Uterus (tissue), 4 donors: ENCODE measurements at places on chromosomes 13 and 19.

DNA sequence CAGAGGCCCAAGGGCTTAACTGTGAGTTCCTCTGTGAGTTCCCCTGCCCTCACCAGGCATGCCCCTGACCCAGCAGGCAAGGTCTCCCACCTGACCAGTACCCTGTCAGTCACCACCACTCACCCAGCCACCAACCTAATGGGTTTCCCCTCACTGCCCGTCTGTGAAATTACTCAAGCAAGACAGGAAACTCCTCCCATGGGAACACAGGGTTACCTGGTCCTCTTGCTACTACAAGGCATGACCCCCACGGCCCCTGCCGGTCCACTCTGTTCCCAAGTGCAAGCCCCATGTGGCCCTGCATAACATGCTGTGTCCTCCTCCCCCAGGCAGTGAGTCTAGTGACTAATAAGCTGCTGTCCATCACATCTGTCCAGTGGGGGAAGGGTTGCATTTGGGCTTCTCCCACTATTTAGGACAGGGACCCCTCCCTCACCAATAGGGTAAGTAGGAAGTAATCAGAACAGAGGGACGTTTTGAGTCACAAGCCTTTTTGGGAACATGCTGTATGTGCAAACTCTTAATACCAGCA lies 8.0 kb upstream of the DHRS12 start:
- DNase-seq, result no peak

GRCh38 chr13:34422956-34423355 lies 519.1 kb upstream of the NBEA start:
- no peak for DNase-seq

DNA sequence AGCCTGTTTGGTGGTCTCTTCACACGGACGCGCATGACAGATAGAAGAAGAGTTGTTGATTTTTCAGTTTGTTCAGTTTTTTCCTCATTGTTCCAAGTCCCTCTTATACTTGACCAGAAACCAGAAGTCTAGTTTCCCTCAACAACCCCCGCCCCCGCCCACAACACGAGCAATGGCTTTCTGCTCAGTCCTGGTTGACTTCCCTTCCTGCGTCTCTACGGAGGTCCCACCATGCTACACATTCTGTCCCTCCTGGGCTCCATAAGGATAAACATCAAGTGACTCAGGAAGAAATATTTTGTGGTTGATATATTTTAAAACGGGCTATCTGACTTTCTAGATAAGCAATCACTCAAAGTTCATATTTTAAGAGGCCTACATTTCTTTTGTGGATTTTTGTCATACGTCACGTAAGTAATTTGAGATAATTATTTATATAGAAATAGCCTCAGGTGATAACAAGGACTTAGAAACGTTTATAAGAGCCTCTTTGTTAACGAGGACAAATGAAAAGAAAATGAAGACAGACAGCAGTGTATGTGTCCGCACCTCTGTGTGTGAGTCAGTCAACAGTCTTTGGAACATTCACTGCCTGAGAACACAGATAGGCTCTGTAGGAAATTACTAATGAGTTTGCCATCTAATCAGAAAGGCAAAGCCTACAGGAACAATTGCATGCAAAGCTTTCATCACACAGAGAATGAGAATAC lies 214.4 kb downstream of the RAP2A start:
- DNase-seq, result no peak

DNA sequence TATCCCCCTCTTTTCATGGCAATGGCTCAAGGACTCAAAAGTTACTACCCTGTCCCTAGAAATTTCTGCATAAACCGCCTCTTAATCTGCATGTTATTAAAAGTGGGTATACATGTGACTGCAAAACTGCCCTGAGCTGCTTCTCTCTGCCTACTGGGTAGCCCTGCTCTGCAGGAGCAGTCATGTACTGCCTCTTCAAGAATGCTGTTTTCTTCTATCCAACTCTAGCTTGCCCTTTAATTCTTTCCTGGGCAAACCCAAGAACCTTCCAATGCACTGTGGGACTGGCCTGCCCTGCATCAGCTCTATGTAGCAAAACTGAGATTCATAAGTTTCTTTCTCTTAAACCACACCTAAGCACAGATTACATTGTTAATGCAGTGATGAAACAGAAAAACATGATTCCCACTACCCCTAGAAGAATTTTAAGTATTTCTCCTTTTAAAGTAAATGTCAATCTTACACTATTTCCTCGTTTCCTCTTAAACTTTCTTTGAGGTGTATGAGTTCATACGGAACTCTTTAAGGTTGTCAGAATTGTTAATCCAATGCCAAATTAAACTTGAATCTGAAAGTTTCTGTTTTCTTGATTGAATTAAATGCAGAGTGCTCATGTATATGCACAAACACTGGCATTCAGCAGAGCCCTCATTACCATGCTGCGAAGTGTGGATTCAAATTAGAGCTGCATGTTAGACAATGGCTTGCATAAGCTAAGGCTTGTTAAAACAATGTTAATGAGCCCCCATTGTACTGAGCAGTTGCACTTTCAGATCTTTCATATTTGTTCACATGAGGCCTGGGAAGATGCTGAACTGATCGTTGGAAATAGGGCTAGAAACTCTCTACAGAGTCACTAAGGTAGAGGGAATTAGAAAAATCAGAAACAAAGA lies 669.9 kb upstream of the PCDH20 start:
- DNase-seq, result no peak

DNA sequence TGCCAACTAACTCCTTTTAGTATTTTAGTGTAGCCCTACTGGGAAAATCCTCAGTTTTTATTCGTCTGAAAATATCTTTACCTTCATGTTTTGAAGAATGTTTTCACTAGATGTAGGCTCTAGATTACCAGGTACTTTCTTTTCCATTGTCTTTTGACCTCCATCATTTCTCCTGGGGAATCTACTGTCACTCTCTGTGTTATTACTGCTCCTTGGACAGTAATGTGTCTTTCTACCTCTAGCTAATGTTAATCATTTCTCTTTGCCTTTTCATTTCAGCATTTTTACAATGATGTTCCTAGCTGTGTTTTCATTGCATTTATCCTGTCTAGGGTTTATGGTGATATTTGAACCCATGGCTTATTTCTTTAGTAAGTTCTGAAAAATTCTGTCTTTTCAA lies 61.9 kb downstream of the SPACA7 start:
- no peak for DNase-seq

DNA sequence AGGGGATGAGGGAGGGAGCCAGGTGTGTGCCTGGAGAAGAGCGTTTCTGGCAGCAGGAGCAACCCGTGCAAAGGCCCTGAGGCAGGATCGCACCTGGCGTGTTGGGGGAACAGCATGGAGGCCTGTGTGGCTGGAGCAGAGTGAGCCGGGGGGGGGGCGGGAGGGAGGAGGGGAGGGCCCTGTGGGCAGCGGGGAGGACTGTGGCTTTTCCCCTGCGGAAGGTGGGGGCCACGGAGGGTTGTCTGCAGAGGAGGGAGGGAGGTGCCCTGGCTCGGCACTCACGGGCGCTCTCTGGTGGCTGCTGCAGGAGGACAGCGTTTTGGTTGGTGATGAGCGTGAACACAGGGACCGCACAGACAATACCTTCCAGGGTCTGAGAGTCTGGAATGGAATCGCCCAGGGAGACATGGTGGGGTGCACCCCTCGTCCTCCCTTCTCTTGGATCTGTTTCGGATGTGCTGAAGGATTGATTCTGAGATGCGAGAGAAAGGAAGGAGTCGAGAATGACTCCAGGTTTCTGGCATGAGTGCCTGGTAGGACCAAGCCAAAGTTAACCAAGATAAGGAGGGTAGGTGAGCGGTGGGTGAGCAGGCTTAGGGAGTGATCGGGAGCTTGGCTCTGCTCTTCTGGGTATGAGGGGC lies 6.5 kb downstream of the RAB11B start:
- DNase-seq, result peak; percentile 72

DNA sequence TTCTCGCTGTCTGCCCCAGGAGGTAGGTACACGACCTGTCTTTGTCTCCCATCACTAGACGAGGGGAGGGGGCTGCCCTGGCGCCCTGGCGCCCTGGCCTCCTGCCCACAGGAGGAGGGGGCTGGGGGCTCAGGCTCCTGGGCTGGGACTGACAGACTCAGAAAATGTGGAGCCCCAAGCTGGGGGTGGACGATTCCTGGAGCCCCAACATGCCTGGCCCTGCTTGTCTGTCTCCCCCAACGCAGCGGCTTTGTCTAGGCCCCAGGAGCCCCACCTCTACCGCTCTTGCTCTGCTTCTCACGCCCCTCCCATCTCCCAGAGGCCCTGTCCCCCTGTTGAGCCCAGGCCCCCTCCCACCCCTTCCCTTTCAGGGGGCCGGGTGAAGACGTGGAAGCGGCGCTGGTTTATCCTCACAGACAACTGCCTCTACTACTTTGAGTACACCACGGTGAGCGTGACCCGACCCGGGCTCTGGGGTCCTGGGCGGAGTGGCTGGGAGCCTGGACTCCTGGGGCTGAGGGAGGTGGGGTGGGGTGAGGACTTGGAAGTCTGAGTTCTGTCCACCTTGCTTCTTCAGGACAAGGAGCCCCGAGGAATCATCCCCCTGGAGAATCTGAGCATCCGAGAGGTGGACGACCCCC lies 8.6 kb downstream of the CYTH2 start:
- DNase-seq, result no peak

DNA sequence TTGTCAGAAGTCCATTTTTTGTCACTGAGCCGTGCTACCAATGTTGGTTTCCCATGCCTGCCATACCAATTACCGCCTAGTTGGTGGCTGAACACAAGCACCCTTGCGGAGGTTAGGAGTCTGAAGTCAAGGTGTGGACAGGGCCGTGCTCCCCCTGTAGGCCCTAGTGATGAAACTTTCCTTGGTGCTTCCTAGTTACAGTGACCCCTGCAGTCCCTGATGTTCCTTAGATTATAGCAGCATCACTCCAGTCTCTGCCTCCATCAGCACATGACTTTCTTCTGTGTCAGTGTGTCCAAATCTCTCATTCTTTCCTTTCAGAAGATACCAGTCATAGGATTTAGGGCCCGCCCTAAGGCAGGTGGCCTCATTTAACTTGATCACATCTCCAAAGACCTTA lies 99.0 kb downstream of the MYO16 start:
- DNase-seq, result no peak

DNA sequence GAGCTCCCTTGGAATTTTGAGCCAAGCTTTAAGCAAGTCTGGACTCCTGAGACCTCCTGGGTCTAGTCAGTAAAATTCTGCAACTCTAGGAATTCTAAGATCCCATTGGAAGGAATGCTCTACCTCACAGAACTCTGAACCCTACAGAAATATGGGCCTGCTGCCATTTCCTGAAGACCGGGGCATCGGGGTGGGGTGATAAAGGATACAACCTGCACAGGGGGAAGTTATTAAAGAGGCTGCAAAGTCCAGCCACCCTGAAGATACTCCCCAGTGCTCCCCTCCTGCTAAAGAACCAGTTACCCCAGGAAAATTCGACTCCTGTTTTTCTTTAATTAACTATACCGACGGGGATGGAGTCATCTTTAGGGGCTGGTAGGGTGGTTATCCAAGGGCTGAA lies 2.4 kb upstream of the PPP1R37 start:
- DNase-seq, result no peak

- no peak for DNase-seq
Measured at GRCh38 chr13:76385586-76385985, 500.6 kb downstream of the KCTD12 start.

DNA sequence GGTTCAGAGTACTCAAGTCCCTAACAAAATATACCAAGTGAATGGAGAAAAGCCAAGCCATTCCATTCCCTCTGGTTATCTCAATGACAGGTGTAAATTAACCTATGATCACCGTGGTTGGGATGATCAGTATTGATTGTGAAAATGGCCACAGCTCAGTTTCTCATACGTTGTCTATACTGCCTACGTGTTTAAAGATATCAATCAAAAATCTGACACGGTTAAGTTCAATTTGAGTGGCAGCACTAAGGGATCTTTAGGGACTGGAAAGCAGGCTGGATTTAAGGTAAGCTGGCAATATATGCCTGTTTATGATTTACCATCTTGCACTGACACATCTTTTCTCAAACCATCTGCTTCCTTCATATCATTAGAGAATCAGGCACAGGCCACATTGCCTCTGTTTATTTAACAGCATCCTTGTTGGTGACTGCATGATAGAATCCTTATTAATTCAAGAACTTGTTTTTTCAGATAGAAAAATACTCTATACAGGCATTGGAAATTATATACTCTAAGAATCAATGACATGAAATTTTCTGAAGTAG lies 907.9 kb downstream of the PCDH9 start:
- no peak for DNase-seq

DNA sequence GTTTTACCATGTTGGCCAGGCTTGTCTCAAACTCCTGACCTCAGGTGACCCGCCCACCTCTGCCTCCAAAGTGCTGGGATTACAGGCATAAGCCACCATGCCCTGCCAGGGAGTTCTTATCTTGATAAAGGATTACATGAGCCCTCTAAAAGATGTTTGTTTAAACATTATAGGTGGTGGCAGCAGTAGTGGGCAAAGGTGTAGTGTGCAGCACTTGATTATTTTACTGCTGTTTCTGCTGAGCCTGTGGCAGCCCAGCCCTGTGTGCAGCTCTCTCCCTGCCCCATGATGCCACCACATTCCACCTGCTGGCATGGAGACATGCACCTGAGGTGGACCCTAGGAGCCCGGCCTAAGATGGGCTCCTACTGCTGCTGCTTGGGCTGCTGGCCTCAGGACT lies 54.0 kb downstream of the ZNF429 start:
- no peak for DNase-seq

DNA sequence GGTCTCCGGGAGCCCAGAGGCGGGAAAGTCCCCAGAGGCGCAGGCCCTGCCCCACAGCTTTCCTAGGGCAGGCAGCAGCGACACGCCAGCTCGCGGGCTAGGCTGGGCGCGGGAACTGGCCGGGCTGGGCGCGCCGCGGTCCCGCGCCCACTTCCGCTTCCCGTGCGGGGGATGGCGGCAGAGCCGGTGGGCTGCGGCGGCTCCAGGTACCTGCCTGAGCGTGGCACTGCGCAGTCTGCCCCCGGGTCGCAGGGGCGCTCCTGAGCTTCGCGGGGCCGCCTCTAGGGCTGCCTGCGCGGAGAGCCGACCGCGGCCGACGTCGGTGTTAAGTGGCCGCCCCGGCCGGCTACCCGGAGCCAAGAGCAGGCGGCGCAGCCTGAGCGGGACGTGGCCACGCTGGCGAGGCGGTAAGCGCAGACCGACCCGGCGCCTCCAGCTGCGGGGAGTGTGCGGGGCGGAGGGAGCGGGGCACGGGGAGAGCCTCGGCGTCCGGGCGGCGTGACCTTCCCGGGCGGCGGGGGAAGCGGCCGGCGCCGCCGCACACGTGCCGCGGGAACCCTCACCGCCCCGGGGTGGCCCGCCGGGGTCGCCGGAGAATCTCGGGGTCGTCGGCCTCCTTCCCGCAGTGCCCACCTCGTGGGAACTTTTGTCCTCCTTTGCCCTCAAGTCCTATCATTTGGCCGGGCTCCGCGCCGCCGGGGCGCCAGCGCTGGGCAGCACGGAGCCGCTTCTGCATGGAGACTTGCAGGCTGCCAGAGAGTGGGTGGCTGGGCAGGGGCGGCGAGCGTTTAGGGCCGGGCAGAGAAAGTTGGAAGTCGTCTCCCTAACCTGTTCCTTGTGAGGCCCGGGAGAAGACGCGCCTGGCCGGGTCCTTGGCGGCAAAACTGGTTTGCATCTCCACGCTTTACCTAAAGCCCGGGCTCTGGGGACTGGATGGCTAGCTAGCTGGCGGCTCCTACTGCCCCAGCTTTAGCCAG lies 31.4 kb upstream of the MPHOSPH8 start:
- no peak for DNase-seq

GRCh38 chr13:26624572-26624971 lies 67.1 kb downstream of the WASF3 start:
- DNase-seq, result no peak

- DNase-seq, result no peak
Measured at GRCh38 chr13:44030615-44031014, 150.9 kb downstream of the LACC1 start.
